ENCODE measurements at places on chromosomes 11 and 22.

DNA sequence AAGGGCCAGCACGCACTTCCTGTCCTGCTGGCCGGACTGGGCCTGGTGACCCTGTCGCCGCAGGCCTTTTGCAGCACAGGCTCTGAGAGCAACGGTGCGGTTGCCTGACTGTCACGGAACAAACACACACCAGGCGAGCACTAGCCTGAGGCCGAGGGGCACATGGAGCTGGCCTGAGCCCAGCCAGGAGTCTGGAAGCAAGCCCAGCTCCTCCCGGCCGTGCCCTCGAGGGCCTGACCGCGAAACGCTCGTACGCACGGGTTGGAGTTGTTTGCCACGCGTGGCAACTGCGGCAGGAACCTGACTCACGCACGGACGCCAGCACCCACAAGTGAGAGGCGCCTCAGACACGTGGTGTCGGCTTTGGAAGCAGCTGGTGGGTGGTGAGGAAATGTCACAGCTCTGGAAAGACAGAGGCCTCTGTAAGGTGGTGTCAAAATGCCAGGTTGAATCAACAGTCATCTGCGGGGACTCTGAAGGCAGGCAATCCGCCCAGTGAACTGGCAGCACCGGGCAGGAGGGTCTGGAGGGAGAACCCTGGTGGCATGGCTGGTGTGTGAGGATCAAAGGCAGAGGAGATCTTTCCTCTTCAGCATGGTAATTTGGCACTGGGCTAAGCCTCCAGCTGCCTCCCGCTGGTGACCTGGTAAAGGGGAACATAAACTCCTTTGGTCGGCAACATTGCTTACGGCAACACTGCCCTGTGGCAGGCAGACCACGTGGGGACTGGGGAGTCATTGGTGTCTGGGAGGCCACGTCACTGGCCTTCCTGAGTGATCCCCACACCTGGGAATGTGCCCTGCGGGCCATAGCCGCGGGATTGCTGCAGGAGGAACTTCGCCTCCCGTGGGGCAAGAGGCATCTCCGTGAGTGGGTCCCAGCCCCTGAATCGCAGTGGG, 15.3 kb upstream of the IL17REL start:
- DNase-seq, result peak; percentile 41

- DNase-seq, result no peak
These were observed 26.4 kb upstream of the ADORA2A start for GRCh38 chr22:24400726-24401596.

DNA sequence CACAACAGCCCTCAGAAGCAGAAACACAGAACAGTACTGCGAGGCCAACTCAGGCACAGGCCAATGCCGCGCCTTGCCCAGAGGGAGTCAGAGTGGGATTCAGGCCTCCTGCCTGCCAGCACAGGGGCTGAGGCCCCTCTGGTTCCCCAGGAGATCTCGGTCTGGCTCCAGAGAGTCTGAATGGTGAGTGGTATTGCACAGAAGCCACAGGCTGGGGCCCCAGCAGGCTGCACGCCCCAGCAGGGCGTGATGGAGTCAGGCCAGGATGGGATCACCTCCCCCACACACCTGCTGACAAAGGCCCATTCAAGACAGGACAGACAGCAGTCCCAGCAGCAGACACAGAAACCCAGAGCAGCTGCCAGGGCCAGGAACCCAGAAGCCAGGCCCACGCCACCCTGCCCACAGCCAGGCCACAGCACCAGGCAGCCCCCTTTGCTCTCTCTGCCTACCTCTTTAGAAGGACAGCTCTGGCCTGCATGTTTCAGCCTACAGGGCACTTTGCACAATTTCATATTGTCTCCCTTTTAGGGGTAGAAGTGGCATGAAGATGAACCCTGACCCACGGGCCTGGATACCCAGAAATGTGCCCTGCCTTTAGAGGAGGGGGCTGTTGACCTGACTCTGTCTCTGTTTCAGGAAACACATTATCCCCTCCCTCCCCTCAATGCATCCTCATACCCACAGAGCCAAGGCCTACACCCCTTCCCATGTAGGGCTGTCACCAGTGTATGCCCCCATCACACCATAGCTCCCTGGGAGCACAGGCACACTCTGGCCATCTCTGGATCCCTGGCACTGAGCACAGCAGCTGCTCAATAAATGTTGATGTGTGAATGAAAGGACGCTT, 6.1 kb downstream of the FXYD6 start:
- no peak for DNase-seq

DNA sequence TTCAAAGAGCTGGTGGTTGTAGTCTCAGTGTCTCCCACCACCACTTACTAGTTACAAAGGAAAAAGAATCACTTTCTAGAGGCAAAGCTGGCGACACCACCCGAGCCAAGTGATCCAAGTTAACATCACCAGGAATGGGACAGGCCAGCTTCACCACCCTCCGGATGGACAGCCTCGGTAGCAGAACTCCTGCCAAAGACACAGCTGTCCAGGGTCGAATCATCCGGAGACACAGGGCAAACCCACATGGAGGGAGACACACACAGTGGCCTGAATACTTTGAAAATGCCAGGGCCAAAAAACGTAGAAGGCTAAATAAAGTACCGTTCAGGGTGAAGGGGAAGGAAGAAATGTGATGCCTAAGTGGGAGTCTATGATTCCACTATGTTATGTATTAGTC, 33.1 kb downstream of the KCNQ1 start:
- no peak for DNase-seq

- no peak for DNase-seq
These were observed 35.4 kb downstream of the LMO1 start for GRCh38 chr11:8228231-8228630.

DNA sequence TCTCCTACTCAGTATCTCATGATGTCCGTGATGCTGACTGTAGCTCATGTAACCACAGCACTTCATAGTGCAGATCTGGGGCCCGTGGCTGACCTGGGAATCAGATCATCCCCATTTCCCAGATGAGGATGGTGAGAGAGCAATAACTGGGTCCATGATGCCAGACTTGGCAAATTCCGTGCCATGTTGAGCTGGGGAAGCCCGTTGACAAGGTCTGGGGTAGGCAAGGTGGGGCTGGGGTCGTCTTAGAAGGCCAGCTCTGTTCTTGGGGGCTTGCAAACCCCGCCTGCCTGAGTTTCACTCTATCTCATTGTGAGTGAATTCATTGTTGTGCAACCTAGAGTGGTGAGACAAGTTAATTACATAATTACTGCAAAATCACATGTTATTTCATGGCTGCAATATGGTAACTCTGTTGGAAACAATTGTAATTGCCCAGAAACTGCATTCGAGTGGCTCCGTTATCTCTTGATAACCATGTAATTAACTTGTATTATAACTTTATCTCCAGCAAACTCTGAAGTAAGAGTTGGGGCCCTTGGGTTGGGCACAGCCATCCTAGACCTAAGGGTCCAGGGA, 41.7 kb downstream of the LMO1 start:
- DNase-seq, result no peak

GRCh38 chr22:46673662-46674236, 53.6 kb downstream of the GRAMD4 start:
- DNase-seq, result no peak

- DNase-seq, result no peak
These were observed 33.0 kb downstream of the TPST2 start for GRCh38 chr22:26556904-26557303.

DNA sequence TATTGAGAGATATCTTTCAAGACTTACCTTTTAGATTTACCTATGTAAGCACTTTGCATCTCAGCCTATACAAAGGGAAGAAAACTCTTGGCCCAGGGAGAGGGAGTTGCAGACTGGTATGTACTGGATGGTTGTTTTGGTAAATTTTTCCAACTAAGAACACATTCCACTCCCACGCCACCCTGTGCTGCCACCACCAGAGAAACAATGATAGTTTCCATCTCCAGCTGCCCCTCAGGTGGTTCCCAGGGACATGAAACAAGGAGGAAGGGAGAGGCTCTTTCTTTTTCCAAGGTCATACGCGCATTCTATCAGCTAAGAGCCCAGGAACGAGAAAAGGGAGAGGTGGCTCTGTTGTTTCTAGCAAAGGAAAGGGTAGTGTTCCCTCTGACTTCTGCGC, 34.4 kb downstream of the CCDC34 start:
- no peak for DNase-seq

DNA sequence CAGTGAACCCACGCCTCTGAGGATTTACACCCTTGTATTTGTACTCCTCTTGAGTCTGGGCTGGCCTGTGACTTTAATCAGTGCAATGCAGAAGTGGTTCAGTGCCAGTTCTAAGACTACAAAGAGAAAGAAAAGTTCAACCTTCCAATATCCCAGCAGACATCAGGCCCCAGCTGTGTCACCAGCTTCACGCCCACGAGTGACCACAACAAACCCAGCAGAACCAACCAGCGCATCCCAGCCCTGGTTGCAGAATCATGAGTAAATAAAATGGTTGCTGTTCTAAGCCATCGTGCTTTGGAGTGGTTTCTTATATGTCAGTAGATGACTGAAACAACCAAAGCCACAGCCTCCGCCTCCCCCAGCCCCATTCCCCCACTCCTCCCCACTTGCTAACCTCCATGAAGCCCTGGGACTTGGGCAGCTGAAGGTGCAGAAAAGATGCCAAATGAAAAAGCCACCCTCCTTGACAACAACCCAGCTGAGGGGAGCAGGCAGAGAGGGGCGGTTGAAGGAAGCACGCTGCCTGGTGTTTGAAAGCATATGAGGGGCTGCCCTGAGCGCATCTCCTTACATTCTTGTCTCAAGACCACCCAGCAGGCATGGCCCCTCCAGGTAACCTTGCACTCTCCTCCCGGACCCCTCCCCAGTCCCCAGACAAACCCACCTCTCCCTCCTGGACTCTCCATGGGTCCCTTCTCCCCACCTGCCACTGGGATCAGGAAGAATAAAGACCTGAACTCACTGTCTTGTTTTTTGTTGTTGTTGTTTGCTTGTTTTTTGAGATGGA, 20.9 kb downstream of the TSKU start:
- no peak for DNase-seq

DNA sequence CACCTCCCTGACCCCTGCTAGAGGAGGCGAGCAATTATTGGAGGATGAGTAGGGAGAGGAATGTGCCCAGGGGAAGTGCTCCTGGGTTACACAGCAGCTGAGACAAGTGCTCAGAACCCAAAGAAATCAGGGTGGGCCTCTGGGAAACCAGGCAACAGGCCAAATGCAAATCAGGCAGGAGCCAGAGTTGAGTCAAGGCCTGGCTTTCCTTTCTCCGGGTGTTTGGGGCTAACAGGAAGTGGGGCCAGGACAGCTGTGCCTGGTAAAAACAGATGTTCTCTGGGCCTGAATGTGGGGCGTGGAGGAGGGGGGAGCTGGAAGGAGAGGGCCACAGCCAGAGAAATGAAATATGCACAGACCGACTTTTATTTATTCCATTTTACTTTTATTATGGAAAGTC, 22.0 kb downstream of the MFNG start:
- no peak for DNase-seq

GRCh38 chr11:48025293-48025983, 45.1 kb downstream of the PTPRJ start:
- DNase-seq, result no peak

DNA sequence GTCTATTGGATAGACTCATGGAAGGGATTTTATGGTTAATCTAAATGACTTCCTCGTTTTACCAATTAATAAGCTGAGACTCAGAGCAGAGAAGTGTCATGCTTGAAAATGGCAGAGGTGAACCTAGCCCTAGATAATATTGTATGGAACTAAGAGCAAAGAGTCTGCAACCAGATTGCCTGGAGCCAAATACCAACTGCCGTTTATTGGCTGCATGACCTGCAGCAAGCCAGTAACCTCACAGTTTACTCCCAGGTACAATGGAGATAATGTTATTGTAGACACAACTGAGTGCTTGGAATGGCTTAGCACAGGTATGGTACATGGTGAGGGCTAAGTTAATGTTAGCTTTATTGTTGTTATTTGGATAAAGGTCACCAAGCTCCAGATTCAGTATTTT, 84.6 kb upstream of the FAT3 start:
- no peak for DNase-seq

DNA sequence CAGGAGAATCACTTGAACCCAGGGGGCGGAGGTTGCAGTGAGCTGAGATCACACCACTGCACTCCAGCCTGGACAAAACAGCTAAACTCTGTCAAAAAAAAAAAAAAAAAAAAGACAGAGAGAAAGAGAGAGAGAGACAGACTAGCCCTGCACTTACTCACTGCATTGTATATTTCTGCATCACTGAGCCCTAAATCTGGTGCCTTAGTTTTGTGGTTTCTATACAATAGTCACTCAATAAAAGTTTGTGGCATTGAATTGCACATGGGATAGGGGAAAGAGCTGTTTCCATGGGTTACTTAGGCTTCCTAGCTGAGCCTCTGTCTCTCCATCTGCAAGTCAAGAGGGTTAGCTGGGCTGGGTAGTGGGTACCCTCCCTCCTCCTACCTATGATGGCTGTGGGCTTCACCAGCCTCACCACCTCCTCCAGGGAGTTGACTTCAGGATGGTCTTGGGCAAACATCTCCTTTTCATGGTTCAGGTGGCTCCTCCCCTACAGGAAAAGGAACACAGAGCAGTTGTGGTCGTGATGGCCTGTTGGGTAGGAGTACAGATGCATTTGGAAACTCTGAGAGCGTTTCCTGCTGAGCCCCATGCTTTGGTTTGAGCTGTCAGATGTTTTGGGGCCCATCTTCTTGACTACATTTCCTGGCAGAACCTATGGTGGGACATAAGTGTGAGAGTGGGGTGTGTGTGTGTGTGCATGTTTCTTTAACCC, 73.2 kb downstream of the CCDC81 start:
- no peak for DNase-seq

DNA sequence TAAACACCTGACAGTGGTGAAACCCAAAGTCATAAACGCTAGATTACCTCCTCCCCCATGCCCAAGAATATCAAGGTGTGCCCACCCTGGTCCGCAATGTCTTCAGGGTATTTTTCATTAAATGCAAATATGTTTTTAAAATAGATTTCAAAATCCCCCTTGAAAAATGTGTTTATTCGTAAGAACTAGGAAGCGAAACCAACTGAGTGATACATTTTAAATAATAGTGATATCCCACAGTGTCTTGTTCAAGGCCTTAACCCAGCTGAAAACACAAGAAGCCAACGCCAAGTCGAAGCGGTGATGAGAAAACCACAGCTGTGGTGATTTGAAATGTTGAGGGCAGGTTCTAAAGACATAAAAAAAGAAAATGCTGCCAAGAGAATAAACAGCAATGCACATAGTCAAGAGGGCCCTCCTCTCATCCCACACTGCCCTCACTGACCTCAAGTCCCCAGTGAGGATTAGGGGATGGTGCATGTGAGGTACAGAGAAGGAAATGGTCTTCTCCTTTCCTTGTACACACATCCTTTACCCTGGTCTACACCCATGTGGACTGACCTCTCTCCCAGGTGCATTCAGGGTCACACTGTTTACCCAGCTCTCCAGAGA, 25.5 kb downstream of the KCNJ1 start:
- no peak for DNase-seq

- no peak for DNase-seq
These were observed 73.6 kb downstream of the DSCAML1 start for GRCh38 chr11:117723277-117724024.

- no peak for DNase-seq
These were observed 6.7 kb downstream of the HEPACAM start for GRCh38 chr11:124928942-124929665.

- no peak for DNase-seq
These were observed 17.8 kb upstream of the P2RY2 start for GRCh38 chr11:73200256-73200655.

Data from activated gamma-delta T cell (primary cell).